Mammary epithelial cell (primary cell): ENCODE measurements at places on chromosomes 3 and 15. TPM values are rescaled to one million over a fixed set of nuclear protein-coding genes. Genes with fewer than 3 reads are reported as not detected.

DNA sequence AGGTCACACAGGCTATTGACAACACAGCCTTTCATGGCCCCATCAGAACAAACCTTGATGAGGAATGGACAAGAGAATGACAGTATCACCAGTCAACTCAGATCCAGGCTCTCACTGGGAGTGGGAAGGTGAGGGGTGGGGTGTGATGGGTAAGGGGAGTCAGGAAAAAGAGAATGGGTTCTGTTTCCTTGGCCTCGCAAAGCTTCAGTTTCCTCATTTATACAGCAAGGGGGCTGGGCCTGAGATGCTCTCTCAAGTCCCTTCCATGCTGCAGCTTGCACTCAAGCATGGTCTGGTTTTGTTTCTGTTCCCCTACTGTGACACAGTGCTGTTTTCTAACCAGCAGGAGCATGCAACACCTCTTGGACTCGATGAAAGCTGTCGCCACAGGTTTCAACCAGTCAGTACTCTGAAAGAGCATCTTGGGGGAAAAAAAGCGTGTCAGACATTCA, 65.7 kb upstream of the IL12A start:
- no peak for DNase-seq

The GORASP1 gene
- 37.7 TPM for polyA plus RNA-seq

DNA sequence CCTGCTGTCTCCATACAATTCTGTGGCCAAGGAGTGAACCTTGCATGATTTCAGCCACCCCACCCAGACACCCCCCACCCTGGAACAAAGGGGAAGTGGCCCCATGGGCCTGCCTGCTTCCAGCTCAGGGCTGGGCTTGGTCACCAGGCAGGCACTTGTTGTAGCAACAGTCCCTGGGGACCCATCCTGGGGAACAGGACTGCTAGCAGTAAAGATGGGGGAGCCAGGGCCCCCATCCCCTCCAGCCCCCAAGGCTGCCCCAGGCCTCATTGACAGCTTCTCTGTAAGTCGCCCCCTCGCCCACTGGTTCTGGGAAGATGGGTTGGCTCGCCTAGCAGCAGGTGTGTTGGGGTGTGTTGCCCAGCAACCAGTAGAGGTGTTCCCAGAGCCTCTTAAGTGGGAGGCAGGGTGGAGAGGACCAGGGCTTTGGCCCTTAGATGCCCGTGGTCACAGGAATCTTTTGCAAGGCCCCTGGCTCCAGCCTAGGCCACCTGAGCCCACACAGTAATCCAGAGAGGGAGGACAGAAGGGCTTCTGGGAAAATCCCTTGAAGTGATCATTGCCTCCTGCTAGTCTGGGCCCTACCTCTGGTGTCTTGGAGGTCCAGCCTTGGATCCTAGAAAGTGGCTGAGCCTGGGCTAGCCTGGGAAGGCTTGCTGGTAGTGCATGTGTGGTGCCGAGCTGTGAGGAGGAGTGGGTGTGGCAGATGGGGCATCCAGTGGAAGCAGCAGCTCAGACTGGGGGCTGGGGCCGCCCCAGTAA, 48.9 kb downstream of the CYP11A1 start:
- no peak for DNase-seq

DNA sequence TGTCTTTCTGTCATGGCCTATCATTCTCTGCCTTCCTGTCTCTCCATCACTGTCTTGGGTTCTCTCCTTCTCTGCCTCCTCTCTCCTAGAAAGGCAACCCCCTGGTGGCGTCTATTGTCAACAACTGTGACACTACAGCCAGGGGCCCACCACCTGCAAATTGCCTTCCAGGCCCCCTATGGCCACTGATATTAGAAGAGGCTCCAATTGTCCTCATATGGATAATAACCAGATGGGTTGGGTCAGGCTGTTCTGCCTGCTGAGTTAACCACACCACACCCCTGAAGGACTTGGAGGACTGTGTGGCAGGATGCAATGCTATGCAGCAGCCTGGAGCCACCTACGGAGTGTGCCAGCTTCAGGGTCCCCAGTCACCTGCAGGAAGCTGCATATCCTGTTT, 665.0 kb downstream of the NTRK3 start:
- DNase-seq, result no peak

The PARP15 gene
- polyA plus RNA-seq, result 0.06 TPM

GRCh38 chr15:62896969-62897486, 145.5 kb upstream of the TPM1 start:
- DNase-seq, result peak; percentile 98

The ZNF80 gene
- polyA plus RNA-seq, result not detected

DNA sequence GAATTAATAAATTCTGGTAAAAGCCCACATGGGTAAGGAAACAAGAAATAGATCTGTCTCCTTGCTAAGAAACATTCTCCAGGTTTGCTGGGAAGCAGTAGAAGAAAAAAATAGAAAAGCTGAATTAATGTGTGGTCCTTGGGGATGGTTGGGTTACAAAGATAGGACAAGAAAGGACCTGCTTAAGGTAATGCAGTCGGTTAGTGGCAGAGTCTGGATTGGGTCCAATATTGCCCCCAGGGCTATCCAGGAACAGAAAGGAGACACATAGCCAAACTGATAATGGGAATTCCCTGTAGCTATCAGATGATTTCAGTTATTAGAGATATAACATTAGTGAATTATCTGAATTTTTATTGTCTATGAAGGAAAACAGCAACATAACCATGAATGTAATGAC, 584.3 kb downstream of the ROBO1 start:
- DNase-seq, result no peak

The EPHB3 gene
- 8.2 TPM for polyA plus RNA-seq

DNA sequence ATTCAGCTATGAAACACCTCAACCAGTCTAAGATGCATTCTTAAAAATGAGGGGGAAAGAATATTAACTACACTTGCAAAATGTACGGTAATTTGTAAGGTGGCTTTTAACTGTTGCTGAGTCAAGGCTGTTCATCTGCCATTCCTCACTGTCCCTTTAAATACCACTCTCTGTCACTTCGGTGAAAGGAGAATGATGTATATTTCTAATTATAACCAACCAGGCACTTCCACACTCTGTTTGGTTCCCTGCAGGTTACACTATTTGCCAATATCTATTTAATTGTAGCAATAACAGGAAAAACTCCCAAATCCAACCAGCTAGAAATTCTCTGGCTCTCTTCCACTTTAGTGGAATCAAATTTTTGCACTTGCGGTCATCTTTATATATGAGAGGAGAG, 70.5 kb upstream of the SLCO3A1 start:
- no peak for DNase-seq

DNA sequence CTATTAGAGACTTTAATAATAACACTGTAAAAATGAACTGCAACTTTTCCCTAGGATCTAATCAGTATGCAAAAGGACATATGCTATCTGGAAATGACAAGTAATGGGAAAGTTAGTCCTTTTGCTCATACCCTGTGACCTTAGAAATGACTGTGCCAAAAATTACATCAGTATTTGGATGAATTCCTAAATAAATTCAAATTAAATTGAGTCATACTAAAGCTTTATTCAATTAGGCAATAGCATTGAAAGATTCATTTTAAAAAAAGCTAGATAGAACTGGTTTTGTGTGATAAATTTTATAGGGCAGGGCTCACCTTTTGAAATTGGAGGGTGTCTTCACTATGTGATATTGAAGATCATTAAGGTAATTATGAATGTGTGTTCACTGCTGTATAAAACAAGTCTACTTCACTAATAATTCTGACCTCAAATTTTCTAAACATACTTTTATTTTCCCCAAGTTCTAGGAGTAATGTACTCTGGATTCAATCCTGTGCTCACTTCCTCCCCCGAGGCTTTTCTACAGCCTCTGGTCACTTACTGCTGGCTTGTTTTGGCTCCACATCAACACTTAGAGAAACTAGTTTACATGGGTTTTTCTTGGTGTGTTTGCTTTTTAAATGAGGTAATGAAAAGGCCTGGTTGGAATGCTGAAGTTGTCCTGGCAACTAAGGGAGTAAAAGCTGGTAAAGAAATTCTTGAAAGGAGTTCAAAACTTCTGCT, 44.4 kb upstream of the SPTSSB start:
- DNase-seq, result peak; percentile 85

DNA sequence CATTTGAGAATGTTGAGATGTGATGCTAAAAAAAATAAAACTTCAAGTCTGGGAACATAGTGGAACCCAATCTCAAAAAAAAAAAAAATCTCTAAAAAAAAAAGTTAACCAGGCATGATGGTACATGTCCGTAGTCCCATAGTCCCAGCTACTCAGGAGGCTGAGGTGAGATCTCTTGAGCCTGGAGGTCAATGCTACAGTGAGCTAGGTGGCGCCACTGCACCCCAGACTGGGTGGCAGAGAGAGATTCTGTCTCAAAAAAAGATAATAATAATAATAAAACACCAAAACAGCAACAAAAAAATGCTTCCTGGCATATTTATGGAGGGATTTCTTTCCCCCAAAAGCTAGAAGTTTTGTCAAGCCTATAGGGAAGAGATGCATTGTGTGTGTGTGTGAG, 361.6 kb downstream of the ROBO1 start:
- no peak for DNase-seq

DNA sequence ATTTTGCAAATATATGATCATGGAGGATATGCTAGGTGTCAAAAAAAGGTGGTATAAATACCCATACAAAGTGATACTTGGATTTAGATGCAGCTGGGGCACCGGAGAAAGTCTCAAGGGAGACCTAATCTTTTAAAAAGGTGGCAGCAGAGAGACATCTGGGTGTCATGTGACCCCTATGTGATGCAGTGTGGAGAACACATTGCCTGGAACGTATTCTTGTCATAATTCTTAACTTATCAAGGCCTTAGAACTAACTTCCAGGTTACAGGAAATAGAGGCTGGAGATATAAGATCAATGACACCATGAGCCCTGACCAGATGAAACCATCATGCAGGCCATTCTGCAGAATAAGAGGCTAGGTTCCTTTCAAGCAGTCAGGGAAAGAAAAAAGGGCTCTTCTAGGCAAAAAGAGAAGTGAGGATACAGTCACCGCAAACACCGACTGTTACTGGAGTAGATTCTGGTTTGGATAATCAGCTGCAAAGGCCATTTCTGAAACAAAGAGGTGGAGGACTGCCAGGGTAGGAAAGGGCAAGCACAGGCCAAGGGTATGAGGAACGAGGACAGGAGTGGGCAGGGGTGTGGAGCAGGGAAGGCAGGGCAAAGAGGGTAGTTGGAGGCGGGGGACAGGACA, 100.6 kb downstream of the OXNAD1 start:
- DNase-seq, result no peak

GRCh38 chr15:26394801-26395200, 378.1 kb downstream of the GABRB3 start:
- no peak for DNase-seq

- DNase-seq, result no peak
Observed at GRCh38 chr15:75229191-75230015, 27.7 kb downstream of the C15orf39 start.

- DNase-seq, result peak; percentile 89
Observed at GRCh38 chr3:169085827-169086226, 577.7 kb downstream of the MECOM start.

The CSTA gene
- polyA plus RNA-seq, result 385 TPM

The IL20RB gene
- polyA plus RNA-seq, result 92.0 TPM

DNA sequence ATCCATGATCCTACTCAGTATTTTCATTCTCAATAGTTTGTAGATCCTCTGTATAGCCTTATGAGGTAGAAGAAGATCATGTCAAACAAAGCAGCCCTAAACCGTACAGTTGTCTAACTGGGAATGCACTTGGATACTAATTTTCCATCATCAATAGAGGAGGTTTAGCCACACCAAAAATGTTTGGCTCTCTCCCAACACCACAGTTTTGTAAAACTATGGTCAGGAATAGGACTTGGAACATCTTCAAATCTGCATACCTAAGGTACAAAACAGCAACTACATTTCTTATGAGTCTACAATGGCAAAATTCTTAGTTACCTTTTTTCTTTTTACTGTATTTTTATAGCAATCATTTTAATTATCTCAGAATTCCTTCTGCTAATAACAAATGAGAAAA, 1001.6 kb downstream of the ROBO2 start:
- DNase-seq, result peak; percentile 30

GRCh38 chr15:50109076-50109987, 9.7 kb downstream of the ATP8B4 start:
- DNase-seq, result peak; percentile 50

The MINAR1 gene
- 0.06 TPM for polyA plus RNA-seq

DNA sequence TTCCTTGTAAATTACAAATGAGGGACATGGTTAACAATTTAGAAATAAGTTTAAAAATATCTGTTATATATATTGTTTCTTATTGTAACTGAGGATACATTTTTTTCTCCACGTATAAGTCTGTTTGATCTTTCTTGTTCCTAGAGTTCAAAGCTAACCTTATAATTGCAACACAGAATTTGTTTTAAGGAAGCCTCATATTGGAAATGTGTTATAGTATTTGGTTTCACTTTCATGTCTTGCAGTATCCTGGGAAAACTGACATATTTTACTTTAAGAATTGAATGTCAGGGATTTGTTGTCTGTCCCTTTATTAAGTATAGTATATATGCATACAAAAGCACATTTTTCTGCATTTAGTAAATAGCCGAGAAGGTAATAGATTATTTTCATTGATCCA, 23.5 kb upstream of the NIT2 start:
- no peak for DNase-seq

The SLC12A1 gene
- not detected for polyA plus RNA-seq

The KLHL6 gene
- polyA plus RNA-seq, result 0.08 TPM

DNA sequence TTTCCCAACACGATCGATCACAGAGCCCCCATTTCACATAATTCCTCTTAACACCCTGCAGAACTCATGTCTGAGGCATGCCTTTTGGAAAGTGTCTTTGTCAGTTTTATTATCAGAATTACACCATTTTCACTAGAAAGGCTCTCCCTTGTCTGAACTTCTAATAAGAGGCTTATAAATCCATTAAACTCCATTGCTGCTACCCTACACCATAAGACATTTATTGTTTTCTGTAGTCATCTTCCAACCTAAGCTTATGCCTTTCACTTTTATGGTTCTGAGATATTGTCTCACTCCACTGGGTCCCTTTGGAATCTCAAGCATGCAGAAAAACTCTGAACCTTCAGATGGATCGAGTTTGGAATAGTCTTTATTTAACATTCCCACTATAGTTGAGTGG, 50.2 kb upstream of the TPM1 start:
- DNase-seq, result no peak

DNA sequence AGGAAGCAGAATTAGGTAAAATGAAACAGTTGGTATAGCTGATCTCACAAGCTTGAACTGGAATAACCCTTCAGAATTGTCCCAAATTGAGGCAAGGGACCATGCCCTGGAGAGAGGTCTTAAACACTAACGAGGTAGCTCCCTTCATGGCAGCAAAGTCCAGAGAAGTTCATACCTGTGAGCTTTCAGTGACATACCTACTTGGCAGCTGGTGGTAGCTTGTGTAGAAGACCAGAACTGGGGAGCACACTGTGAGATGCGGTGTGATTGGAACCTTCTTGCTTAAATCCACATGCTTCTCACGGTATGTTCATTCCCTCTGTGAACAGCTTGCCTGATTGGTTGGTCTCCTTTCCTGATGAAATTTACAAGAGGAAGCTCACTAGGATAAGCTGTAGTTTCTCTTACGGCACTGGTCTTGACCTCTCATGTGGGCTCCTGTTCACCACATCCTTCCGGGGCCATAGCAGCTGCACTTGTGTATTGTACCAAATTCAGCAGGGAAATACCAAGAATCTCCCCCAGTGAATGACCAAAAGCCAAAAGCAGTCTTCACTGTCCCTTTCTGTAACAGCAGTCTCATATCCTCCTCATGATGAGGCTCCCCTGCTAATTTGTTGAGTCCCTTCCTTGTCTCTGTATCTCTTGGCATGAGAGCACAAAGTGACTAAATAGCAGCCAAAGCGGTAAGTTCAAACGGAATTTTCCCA, 483.7 kb upstream of the FRG2C start:
- DNase-seq, result no peak
